ENCODE measurements at places on chromosomes 3 and 15.
A peak's percentile ranks its signal among the peaks of the same experiment; 100 is the strongest.

DNA sequence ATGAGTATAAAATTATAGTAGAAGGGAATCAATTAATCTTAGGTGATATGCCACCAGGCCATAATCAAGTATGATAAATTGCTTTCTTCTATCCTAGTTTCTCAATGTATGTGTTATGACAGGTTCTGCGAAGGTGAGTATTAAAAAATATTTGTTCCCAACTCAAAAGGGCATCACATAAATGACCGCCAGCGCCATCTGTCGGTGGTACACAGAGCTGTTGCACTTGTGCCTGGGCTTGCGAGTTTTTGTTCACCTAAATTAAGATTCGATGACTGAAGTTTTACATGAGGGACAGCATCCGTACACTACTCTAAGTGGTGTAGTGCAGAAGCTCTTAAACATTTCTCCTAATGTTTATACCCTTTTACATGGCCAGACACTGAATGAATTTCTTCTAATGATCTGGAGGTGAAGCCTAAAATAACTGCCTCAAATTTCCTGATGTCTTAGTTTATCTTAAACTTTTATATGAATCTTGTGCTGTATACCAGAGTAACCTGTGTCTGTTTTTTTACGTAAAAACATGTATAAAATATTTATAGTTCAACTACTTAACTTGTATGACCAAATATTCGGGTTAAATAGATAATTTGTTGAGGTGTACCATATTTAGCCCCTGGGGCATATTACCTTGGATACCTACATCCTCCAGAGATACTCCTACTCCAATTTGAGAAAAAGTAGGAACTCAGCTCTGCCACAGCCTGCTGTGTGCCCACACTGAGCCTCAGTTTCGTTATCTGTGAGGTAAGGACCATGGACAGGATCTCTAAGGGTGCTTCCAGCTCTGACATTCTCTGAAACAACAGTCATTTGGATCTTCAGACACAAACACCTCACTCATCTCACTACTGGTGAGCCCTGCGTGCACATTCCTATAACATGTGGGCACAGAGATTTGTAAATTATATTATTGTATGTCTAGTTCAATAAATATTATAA is 365.6 kb downstream of the MAGI1 start:
- DNase-seq, result peak; percentile 37

- DNase-seq, result no peak
Observed at GRCh38 chr15:67249830-67250229, 4.6 kb downstream of the AAGAB start.

- no peak for DNase-seq
Observed at GRCh38 chr3:157127831-157128767, 31.8 kb downstream of the CCNL1 start.

DNA sequence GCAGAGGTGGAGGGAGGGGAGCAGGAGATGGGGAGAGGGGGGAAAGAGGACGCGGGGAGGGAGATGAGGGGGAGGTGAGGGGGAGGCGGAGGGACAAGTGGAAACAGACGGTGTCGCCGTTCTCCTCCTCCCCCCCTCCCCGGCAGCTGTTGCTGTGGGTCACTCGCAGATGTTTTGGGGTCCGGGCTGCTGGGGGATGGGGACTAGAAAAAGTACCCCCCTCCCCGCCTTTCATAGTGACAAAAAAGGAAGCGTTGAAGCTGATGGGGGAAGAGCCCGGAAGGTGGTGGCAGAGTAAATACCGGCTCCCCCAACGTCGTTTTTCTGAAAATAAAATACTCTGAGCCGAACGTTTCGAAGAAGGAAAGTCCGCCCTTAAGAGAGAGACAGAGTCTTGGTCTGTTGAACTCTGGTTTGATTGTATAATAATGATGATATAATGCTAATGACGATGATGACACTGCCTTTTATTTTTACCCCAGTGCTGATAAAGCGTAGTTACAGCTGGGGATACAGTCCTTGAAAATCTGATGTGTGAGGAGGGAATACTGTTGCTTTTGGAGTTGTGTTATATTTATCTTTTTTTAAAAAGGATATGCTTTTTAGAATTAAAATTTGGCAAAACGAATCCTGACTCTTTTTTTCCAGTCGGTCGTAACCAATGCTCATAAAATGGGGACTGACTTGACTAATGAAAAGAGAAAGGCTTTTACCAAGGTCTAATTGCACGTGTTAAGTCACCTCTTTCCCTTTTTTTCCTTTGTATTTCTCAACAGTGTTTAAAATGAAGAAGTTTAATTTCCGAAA is 993 bp downstream of the STXBP5L start:
- DNase-seq, result no peak

- DNase-seq, result no peak
Observed at GRCh38 chr3:100260081-100260684, 609 bp upstream of the TBC1D23 start.

DNA sequence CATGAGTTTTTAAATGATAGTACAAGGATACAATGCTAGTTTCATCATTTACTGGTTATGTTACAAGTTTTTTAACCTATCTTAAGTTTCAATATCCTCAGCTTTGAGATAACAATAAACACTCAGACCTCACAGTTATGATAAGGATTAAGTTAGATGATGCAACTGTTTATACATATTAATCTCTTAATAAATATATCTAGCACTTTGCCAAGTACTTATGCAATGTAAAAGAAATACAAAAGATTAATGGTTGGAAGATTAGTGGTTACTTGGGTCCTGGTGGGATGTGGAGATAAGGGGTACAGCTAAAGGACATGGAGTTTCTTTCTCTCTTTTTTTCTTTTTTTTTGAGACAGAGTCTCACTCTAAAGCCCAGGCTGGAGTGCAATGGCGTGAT is 12.0 kb downstream of the SPPL2A start:
- no peak for DNase-seq

DNA sequence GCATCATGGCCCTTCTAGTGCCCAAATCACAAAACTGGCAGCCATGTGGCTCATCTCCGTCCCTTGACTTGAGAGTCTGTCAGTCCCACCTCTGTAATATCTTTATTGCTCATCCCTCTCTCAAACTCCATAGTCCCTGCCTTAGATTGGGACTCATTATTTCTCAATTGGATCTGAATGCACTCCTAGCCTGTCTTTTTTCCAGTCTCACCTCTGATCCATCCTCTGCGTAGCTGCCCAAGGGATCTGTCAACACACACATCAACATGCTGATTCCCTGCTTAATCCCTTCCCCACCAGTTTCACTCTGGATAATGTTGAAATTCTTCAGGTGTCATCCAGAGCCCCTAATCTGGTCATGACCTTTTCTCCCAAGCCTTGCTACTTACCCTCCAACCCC is 39.3 kb downstream of the NMNAT3 start:
- no peak for DNase-seq

- DNase-seq, result peak; percentile 92
Observed at GRCh38 chr15:62940755-62941361, 101.7 kb upstream of the TPM1 start.
